ENCODE measurements at places on chromosomes 7 and 10.

GRCh38 chr7:131174855-131175254 is 152.8 kb upstream of the MKLN1 start:
- no peak for DNase-seq

DNA sequence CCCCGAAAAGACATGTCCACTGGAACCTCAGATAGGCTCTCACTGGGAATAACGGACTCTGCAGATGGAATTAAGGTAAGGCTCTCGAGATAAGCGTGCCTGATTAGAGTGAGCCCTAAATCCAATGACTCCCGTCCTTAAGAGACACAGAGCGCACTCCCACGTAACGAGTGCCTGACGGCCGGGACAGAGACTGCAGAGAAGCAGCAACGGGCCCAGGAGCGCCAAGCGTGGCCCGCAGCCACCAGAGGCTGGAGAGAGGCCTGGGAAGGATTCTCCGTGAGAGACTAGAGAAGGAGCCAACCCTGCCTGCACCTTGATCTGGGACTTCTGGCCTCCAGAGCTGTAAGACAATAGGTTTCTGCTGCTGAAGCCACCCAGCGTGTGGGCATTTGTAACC is 20.0 kb upstream of the TNRC18 start:
- DNase-seq: no peak

DNA sequence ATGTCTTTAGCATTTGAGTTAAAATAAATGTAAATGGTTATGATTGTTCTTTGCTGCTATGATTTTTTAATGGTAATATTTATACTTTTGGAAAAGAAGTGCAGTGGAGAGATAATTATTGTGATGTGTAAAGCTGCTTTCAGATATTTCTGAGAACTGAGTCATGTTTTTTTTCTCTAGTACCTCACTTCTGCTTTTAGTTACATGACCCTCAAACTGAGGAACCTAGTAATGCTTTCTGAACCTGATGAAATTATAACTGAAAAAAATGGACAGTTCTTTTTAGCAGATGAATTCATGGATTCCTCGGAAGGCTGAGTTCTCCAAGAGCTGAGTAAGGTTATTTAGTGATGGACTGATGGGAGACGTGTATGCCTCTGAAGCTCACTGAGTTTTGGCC is 167.8 kb downstream of the CDCA7L start:
- no peak for DNase-seq

DNA sequence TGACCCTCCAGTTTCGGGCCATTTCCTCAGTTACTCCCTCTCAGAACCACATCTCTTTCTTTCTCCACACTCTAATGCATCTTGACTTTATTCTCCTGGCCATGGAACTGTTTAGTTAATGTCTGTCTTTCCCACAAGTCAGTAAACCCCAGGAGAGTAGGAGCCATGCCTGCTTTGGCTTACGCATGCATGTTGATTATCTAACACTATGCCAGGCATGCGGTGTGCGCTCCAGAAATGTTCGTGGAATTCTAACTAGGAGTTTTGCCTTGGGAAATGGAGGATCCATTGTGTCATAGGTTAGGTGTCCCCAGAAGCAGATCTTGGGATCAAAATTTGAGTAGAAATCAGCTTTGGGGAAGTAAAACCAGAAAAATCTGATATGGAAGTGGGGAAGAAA is 308.9 kb downstream of the GRID1 start:
- DNase-seq: no peak

DNA sequence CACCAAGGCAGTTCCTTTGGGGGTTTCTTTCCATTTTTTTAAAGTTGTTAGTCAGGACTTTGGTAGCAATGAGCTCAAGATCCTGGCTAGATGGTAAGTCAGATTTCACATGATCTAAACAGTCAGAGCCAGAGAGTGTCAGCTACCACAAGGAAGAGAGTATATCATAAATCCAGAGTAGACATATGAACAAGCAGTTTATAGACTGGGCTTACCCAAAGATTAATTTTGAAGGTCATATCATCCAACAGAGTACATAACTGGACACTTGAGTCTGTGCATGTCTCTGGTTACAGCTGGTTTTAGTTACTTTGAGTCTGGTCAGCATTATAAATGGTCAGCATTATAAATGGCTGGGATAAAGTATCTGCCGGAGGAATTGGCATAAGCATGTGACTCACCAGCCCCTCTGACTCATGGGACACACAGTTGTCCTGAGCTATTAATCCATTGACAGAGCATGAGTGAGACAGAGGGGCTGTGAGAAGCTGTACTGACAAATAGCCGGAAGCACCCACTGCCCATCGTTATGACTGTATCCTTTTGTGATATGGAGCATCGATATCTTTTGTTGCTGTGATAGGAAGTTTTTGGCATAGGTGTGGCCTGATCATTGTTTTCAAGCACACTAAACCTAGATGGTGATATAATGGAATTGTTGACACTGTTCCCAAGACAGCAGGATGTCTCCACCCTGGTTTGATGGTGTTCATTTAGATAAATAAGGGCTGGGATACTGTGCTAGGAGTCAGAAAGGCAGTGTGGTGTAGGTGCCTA is 19.3 kb downstream of the PPP1R3C start:
- no peak for DNase-seq

DNA sequence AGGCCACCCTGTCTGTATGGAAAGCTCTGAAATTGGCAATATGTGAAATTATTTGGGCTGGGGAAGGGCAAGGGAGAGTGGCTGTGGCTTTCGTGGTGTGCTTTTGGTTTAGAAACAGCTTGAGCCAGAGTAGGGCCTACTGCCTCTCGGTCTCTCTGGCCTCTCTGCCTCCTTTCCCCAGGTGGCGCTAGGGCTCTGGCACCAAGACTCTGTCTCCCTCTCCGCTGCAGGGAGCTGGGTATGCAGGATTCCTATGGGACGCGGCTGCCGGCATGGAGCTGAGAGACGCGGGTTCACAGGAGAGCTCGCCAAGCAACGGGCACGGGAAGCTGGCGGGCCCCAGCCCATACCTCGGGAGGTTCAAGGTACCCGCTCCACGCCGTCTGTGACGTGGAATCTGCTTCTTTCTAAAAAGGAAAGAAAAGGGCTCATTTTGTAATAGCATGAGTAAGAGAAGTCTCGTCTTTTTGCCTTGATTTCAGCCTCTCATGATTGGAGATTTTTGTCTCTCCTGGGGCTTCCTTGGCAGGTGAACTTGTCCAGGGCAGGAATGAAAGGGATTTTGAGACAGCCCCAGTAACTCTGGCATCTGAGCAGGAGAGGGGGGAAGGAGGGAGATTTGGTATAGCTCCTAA is 105.1 kb upstream of the ANLN start:
- no peak for DNase-seq

- no peak for DNase-seq
These were observed 1288.5 kb downstream of the GATA3 start for GRCh38 chr10:9342885-9343570.

DNA sequence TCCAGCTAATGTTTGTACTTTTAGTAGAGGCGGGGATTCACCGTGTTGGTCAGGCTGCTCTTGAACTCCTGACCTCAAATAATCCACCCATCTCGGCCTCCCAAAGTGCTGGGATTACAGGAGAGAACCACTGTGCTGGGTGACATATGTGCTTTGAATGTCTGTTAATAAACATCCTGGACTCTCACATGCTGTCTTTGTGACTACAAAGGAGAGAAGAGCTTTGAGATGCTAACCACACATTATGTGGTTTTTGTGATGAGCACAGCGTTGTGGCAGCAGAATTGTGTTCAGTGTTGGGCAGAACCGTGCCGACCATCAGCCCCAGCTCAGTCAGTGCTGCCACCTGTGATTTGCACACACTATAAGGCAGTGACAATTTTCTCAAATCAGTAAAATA is 500.1 kb upstream of the KLF6 start:
- no peak for DNase-seq

DNA sequence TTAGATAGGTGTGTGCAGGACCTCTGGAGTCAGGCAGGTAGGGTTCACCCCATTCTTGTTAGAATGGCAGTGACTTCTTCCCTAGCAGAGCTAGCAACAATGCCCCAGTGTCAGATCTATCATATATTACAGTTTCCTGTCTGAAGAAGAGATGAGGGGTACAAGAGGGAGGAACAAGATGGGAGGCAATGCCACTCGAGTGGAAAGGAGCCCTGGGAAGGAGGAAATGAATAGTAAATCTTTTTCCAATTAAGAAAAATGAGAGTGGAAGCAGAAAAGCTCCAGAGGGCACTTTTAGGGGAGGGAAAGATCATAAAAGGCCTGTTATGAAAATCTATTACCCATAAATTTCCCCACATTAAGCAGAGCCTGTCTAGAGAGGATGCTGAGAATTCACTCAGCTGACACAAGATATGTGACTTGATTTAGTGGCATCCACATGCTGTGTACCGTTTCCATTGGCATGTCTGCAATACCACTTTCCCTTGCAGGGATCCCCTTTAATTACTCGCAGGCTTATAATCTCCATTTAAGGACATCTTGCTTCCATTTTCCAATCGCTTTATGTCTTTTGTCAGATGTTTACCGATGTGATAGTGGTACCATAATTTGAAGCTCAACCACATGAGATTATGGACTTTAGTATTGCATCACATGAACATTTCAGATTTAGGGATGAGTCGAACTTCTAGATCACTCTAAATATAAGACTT is 70.0 kb upstream of the AGBL3 start:
- DNase-seq: no peak

DNA sequence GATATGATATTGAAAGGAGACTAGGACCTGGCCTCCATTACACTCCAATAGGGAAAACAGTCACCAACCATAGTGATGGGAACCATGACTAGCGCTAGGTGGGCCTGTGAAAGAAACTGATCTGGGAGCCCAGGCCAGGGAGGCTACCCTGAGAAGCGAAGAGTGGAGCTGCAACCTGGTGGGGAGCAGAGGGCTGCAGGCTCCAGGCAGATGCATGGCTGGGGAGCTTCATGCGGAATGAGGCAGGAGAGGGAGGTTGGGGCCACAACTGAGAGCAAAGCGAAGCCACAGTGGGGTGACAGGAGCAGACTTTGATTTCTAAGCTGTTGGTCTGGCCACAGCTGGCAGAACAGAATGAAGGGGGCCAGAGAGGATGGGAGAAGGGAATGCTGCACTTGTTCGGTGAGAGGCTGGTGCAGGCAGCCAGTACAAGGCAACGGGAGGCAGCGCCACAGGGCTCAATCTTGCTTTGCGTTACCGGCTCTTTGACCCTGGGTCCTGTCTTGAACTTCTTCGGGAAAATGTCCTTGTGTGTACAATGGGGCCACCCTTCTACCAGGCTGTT is 88.4 kb downstream of the TACC2 start:
- no peak for DNase-seq

GRCh38 chr10:32956365-32957197 is 1.4 kb downstream of the ITGB1 start:
- DNase-seq: peak; percentile 10

- DNase-seq: no peak
These were observed 87.6 kb upstream of the NEBL start for GRCh38 chr10:20984662-20985061.

- DNase-seq: no peak
These were observed 13.5 kb upstream of the STK17A start for GRCh38 chr7:43569424-43569823.

GRCh38 chr10:91462423-91462822 is 52.3 kb downstream of the HECTD2 start:
- no peak for DNase-seq

DNA sequence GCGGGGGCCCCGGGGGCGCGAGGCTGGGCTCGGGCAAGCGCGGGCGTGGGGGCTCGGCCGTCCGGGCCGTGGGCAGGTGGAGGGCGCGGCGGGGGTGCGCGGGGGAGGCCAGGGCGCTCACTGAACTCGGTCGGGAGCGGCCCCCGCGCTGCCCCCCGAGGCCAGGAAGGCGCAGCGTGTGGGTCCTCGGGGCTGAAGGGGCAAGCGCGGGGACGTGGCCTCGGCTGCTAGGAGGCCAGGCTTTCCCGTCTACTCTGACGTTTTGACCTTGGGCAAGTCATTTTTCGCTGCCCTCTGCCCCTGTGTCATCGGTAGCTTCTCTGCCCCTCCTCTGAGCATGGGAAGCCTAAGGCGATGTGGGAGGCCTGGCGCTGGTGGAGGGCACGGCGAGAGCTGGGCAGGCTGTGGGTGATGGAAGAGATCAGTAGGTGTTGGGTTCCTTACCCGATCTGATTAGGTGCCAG is 441 bp downstream of the FBH1 start:
- peak; percentile 36 for DNase-seq
